T-helper 9 cell (primary cell): ENCODE measurements at places on chromosomes 3 and 15.

DNA sequence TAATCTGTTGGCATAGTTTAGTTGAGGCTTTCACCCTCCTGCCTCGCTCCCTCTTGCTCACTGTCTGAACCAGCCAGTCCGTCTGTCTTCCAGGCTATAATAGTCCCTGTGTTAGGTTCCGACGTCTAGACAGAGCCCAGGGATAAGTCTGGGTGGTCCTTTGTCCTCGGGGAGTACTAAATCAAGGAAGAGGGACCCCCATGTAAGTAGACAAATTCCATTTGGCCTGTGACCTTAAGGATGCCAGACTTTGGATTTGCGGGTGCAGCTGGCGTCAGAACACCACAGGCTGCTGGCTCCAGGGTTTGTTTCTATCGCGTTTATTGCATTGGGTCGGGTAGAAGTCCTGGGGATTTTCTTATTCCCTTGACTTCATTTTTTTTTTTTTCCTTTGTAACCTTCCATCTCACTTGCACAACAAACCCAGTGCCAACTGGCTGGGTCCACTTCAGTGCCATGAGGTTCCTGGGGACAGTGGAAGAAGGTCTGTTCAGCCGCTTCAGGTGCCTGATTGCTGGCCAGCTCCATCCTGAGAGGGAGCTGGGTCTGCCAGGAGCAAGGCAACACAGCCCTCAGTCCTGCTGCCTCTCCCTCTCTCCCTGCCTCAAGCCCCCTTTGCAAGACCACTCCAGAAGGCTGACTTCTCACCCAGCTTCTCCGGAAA, 95.4 kb upstream of the KLHL25 start:
- no peak for DNase-seq

DNA sequence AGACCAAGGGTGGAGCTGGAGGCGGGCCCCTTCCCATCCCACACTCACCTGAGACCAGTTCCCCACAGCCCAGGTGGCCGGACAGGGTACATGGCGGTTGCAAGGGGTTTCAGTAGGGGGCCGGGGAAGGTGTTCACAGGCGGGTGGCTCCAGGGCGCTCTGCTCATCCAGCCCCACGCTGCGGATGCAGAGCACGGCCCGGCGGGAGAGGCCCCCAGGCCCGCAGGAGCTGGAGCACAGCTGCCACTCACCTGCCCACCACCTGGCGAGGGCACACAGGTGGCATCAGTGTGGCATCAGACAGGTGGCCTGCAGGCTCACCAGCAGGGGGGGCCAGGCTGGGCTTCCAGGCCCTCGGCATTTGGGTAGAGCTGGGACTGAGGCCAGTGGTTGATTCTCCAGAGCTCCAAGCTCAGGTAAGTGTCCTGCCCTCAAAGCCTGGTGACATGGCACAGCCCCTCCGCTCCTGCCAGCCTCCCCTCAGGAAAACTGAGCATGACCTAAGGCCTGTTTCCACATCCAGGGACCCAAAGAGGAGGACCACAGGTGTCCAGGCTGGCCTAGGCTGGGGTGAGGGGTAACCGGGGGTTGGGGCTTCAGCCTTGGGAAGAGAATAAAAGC, 43.8 kb downstream of the ADAMTS7 start:
- DNase-seq: no peak

DNA sequence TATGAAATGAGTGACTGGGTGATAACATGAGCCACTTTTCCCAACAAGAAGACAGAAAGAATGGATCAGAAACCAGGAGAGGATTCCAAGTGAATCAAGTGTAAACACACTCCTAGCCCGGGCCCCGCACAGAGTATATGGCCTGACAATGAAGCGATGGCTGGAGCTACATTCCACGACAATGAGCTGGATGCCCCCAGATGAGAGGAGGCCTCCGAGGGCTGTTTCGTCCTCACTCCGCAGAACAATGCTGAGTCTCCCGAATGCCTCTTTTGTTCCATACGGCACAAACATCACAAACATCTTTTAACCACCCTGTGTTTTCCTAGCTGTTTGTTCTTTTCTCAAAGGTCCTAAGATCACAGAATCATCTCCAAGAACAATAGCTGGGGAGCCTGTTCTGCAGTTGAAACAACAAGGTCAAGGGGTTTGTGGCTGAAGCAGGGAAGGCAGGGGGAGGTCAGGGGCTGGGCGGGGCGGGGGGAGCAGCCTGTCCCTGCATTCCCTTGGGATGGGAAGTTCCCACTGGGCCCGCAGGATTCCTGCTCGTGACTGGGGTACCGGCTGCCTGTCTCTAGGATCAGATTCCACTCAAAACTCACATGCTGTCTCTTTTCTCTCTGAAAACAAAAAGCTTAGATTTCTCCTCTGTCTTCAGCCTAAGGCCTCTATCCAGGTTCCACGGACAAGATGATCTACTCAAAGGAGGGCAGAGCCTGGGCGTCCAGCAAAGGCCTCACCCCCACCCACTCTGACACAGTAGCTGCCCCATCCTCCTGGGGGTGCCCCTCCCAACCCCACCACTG, 151.3 kb downstream of the XXYLT1 start:
- no peak for DNase-seq

- no peak for DNase-seq
Measured at GRCh38 chr3:55877703-55878102, 390.6 kb upstream of the WNT5A start.

DNA sequence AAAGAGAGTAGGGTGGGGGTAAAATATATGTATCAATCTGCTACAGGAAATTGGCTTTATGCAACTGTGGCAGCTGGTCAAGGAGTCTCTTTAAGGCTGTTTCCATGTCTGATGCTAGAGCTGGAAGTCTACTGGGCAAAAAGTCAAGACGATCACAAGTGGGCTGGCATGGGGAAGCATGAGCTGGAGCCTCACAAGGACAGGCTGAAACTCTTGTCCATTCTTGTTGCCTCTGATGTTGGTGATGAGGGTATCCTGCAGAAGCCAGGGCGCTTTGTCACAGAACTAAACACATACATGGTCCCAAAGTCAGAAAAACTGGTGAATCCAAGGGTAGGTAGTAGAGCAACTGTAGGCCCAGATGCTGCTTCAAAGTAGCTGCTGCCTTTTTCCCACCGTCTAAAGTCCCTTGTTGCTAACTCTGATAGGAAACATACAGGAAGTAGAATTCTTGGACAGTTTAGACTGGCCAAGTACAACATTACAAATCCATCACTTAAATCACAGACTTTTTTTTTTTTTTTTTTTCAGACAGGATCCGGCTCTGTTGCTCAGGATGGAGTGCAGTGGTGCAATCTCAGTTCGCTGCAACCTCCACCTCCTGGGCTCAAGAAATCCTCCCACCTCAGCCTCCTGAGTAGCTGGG, 54.2 kb downstream of the RPL39L start:
- DNase-seq: no peak

- DNase-seq: no peak
Measured at GRCh38 chr3:183435661-183436060, 7.2 kb upstream of the MCF2L2 start.
